Retina (tissue), 1 donor: ENCODE measurements at places on chromosomes 7 and 10.

- peak; percentile 81 for DNase-seq
Observed at GRCh38 chr10:79066411-79067240, 2.1 kb upstream of the ZMIZ1 start.

- DNase-seq = no peak
Observed at GRCh38 chr10:87752566-87752965, 65.5 kb downstream of the ATAD1 start.

- no peak for DNase-seq
Observed at GRCh38 chr7:124575176-124575575, 190.4 kb downstream of the GPR37 start.

DNA sequence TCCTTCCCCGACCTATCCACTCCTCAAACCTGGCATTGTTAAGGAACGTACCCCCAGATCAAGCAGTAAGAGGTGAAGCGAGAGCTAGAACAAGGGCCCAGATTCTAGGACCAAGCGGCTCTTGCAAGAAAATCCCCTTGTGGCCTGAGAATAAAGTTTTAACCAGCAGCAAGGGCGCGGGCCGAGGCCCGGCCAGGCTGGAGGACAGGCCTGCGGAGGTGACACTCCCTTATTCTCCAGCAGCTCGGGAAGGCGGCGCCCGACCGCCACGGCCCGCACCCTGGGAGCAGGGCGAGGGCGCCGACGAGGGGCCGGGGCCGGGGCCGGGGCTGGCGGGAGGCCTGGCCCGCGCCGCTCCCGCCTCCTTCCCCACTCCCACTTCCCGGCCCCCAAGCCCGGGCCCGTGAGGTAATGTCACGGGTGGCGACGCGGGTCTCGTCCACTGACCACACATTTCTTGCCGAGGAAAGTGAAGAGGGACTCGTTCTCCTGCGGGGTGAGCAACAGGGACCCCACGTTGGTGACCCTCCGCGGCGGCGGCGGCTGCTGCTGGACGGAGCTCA, 551 bp downstream of the WASL start:
- DNase-seq = peak; percentile 69

GRCh38 chr7:77335581-77335980, 80.6 kb downstream of the GSAP start:
- no peak for DNase-seq

DNA sequence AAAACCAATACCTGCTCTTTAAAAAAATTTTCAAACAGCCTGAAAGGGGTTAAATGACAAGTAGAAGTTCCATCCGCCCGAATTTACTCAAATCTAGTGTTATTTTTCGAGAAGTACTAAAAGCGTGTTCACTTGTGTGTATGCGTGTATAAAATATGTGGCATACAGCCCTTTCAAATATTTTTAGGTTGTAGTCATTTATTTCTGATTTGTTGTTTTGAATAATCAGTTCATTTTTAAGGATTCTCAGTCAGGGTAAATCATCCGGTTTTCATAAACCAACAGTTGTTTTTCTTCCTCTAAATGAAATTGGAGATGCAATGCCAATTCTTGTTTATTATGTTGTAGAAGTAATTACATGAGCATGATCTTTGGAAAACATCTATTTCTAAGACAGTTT, 6.9 kb upstream of the SUN1 start:
- no peak for DNase-seq

GRCh38 chr10:6067457-6067856, 5.3 kb upstream of the IL2RA start:
- DNase-seq = no peak

- no peak for DNase-seq
Observed at GRCh38 chr10:62618576-62619412, 185.7 kb upstream of the ADO start.

DNA sequence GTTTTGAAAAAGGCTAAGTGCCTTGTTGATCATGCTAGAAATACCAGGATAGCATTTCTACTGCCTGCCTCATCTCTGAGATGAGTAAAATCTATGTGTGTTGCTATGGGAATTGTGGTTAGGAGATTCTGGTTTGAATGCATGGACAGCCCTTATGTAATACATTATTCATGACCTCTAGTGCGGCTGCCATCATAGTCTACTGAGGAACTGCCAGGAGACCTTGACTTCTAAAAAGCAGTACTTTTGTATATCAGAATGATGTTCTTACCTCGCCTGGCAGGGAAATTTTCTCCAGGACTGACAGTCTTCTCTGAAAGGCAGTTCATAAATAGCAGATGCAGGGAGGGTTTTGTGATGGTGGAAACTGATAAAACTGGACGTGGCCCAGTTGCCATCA, 248.5 kb downstream of the NSUN6 start:
- peak; percentile 36 for DNase-seq

DNA sequence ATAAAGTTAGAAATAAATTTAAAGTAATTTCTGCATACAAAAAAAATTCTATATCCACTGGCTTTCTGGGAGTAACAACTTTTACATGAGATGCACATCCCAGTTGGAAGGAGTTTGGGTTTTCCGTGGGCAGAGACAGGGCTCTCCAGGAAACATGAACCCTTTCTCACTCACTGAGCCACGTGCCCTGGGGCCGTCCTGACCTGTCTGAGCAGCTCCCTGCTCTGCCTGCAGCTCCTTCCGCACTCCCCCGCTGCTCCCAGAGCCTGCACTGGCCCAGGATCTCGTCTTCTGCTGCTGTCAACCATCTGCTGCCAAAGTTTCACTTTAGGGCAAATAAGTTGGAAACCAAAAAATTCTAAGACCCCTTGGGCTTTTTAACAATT, 169.1 kb downstream of the DIP2C start:
- DNase-seq = no peak

DNA sequence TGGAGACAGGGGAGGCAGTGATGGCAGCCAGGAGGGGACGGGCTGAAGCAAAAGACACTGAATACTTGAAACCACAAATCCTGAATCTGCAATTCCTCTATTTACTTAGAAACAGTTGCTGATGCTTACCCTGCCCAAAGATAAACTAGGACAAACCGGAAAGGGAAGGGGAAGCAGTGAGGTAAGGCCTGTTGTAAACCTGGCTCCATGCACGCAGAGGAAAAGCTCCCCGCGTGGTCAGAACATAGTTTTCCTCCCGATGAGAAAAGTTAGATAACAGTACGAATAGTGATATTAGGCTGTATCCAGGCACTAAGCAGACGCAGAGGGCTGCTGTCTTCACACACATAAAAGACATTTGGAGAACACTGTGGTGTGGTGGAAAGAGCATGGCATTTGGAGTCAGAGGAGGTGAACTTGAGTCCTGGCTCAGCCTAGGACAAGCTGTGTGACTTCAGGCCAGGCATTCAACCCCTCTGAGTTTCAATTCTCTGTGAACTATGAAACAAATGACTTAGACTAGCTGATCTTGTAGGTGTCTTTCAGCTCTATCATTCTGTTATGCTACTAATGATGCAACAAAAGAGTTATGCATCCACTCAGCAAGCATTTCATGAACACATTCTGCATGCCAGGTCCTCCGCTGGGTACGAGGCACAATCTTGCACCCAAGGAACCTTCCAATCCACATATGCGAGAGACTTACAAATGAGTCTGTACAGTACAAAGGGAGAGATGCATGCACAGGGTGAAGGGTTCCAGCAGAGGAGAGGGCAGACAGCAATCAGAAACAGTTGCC, 80.9 kb downstream of the SORBS1 start:
- no peak for DNase-seq

GRCh38 chr10:31131251-31131650, 99.6 kb upstream of the ZNF438 start:
- no peak for DNase-seq

DNA sequence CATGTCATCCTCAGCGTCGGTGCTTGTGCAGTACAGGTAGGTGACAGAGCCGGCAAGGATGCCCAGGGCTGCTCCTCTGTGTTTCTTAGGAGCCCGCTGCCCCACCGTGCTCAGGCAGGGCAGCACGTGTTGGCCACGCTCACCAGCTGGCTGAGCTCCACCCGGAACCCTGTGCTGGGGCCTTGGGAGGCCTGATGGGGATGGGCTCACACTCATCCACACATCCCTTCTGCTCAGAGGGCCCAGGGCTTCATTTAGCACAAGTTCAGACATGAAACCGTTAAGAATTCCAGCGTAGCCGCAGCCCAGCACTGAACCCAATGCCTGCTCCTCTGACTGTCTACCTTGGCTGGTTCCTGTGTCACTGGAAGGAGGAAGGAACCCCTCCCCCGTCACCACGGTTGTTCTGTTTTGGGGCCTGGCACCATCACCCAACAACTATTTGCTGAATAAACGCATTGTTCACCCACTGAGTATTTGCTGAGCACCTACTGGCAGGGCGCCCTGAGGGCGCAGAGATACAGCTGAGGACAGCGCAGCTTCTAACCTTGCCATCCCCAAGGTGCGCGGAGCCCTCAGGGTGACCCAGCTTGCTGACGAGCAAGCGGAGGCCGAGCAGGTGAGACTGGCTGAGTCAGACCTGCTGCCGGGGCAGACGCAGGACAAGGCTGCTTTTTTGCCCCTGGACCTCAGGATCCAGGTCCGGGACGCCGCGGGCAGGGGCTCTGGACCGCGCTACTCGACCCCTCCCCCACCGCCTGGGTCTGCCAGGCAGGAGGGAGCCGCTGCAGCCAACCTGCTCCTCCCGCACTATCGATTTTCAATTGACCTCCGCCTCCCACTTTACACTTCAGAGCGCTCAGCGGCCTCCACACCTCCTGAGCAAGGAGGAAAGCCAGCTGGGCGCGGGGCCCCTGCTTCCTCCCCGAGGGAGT, 50.6 kb upstream of the RET start:
- DNase-seq = peak; percentile 70

GRCh38 chr10:122286867-122287266, 15.8 kb downstream of the BTBD16 start:
- DNase-seq = peak; percentile 67

- DNase-seq = no peak
Observed at GRCh38 chr7:143023047-143023446, 3.9 kb downstream of the OR9A2 start.

DNA sequence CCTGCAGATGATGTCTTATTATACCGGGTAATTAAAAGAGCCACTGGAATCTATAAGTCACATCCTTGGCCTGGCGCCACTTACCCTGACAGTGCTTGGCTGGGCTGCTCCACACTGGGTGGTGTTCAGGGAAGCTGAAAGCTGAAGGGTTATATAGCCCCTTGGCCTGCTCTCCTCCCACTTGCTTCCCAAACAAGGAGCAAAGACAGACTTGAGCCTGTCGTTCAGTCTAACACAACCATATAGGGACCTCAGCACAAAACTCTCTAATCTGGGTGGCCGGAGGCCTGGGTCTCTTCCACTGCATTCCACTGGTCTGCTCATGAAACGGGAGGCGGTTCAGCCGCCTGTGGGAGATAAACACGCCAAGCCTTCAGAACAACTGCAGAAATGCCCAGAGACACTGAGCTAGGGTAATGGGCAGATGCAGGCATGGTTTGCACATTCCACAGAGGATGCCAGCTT, at the start of gene ACTA2:
Gene ACTA2, minus strand, starts transcription at position 127 of the 465 bp plus-strand sequence. CDS start 3,843 bp downstream, outside the sequence.
- no peak for DNase-seq

DNA sequence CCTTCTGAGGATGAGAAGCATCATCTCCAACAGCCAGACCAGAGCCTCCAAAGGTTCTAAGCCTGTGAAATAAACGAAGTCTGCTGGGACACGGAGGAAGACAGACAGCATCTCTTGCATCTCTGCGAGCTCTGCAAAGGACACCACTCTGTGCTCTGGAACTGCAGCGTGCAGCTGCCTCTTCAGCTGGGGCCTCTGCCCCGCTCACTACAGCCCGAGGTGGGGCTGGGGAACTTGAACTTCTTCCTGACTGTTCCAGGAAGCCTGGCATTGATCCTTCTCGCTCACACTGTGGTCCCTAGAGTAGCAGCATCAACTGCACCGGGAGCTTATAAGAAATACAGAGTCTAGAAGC, 163.3 kb downstream of the USP6NL start:
- DNase-seq = no peak

DNA sequence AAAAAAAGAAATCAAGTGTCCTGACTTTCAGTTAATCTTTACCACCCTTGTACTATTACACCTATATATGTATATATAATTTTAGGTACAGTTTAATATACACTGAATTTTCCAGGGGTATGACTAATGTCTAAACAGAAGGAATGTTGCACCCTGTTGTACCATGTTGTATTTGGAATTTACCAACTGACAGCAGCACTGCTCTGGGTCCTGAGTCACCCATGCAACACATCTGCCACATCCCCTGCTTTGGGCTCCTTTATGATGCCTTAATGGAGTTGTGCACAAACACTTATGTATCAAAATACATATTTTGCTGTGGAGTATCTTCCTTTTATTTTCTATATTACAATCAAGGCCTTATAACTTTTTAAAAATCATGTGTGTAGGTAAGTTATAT, 21.2 kb downstream of the YAE1 start:
- DNase-seq = no peak

DNA sequence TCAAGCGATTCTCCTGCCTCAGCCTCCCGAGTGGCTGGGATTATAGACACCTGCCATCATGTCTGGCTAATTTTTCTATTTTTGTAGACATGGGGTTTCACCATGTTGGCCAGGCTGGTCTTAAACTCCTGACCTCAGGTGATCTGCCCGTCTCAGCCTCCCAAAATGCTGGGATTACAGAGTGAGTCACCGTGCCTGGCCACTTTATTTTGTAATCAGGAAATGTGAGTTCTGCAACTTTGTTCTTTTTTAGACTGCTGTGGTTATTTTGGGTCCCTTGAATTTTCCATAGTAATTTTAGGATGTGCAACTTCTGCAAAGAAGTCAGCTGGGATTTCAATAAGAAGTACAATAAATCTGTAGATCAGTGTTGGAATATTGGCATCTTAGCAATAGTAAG, 96.8 kb downstream of the CYTH3 start:
- DNase-seq = no peak

GRCh38 chr7:20240080-20240926, 23.1 kb upstream of the MACC1 start:
- DNase-seq = no peak

DNA sequence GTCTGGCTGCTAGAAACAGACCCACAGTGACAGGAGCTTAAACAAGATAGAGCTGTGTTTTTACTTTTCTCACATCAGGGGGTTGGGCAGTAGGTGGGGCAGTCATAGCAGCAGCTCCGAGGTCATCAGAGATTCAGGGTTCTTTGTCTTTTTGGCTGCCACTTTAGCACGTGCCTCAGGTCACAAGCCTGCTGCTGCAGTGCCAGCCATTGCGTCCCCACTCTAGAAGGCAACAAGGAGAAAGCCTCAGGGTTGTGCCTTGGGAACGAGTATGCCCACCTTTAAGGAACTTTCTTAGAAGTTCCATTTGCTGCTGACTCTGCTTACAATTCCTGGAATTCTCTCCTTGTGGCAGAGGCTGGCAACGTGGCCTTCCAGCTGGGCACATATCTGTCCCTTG, 660.7 kb upstream of the FOXK1 start:
- no peak for DNase-seq
